Activated CD4-positive, alpha-beta T cell treated with anti-CD3 and anti-CD28 coated beads, Interleukin-2, amount 50 U/mL, for 24 hours (primary cell): ENCODE measurements at places on chromosomes 11 and 22.
A peak's percentile ranks its signal among the peaks of the same experiment; 100 is the strongest.

DNA sequence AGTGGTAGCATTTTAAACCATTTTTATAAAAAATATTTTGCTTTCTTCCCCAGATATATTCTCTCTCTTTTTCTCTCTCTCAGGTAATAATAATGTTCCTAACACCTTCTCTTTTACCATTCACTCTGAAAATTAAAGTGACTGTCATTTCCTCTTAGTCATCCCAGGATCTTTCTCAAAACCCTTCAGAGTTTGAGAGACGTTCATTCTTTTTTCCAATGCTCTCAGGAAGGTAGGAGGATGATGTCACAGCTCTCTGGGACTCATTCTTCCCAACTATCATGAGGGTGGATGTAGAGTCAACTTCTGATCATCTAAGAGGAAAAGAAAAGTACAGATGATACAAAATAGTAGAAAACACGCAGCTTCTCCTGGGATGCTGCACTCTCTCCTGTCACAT is 60.2 kb upstream of the CRTAM start:
- DNase-seq, result no peak

- no peak for DNase-seq
These were observed 242.0 kb downstream of the DLG2 start for GRCh38 chr11:85385111-85385510.

DNA sequence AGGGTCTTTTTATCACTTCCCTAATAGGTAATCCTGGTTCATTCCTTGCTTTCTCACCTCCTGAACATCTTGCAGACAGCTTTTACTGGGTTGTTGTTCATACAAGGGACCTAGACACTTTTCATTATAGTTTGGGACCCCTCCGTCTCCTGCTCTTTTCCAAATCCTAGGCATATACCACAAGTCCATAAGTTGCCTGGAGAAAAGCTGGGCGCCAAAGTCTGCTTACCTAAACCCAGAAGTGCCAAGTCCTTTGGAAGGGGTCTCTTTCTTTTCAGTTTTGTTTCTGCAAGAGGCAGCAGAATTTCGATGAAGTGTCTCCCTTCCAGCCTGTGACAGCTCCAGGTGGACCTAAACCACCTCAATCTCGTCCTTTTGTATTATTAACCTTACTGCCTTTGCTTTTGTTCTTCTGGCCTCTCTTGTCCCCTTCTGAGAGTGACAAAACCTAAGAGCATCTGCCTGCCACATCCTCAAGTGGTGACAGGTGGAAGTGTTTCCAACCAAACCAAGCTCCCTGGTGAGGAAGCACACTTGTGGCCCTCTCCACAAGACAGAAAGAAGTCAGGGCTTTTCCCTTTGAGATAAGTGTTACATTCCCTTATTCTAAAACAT is 19.5 kb upstream of the P2RY6 start:
- DNase-seq, result no peak

DNA sequence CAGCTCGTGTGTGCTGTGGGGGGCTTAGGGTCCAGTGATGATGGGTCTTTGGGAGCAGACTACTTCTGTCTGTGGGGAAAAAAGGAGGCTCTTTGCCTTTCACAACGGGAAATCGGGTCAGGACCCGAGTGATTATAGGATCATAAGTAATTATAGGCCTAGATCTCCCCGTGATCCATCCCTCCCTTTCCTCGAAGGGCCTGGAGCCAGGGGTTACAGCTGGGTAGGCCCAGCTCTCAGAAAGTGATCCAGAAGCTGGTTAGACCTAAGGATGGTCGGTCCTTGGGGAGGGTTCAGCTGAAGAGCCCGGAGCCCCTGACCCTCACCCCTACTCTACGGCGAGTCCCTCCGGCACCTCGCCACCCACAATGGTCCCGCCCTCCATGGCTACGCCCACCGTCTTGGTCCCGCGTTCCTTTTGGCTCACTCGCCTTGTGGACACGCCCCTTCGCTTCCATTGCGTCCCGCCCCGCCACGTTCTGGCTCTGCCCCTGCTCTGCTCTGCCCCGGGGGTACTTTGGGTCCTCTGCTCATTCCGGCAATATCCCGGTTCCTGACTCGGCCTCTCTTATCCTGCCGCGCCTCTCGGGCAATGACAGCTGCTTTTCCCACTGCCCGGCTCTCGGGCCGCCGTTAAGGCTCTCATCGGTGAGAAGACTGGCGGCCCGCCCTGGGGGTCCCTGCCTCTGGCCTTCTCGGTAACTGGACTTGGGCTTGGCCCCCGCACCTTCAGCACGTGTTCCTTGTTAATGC is 5.0 kb downstream of the IGSF22 start:
- DNase-seq, result peak; percentile 57

GRCh38 chr11:100687630-100688395 is 725 bp downstream of the ARHGAP42 start:
- DNase-seq, result no peak

GRCh38 chr11:113131036-113131775 is 170.0 kb downstream of the NCAM1 start:
- no peak for DNase-seq

DNA sequence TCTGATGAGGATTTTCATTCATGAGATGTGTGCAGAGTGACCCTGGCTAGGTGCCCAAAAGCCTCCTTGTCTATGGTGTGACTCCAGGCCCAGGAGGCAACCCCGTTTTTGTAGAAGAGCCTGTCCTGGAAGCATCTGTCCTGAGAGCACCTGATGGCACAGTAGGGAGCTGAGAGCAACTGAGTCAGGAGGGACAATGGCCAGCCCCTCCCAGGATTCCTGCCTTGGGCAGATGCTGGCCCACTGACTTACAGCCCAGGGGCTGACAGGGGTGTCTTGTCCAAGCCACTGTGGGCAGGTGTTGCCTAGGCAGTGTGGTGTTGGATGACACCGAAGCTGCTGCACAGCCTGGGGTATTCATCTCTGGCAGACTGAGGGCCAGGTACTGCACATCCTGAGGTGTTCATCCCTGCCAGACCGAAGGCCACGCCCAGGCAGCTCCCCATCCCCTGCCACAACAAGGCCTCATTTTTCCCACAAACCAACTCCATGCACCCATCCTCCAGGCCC is 3.2 kb upstream of the RFPL2 start:
- DNase-seq, result no peak

- DNase-seq, result no peak
These were observed 435.1 kb upstream of the DDI1 start for GRCh38 chr11:103601225-103601846.

DNA sequence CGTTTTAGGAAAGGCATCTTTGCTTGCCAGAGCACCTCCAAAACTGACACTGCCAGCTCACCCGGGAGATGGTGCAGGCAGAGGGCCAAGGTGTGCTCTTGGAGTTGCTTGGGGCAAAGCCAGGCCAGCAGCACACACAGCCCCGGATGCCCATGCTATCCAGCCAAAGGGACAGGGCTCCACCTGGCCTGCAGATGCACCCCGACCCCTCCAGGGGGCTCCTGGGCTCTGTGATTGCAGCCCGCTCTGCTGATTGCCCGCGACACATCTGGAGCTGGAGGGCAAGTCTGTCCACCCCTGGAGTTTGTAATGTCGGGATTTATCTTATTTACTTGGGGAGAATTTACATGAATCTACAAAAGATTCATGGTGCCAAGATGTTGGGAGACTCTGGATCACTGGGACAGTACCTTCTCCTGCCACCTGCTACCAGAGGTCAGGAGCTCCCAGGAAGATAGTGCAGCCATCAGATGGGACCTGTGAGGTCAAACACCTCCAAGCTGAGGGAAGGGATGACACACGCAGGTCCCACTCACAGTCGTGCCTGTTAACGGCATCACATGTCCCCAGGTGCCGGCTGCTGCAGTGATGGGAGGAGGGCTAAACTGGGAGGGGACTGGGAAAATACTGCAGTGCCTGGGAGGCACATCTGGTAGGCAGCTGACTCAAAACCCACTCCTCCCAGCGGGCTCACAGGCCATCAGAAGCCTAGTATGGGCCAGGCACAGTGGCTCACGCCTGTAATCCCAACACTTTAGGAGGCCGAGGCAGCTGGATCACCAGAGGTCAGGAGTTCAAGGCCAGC is 17.2 kb downstream of the CBX7 start:
- DNase-seq, result no peak
